ENCODE measurements at places on chromosomes 1 and 21.

- DNase-seq, result no peak
Measured at GRCh38 chr1:41610361-41610760, 125.9 kb upstream of the EDN2 start.

DNA sequence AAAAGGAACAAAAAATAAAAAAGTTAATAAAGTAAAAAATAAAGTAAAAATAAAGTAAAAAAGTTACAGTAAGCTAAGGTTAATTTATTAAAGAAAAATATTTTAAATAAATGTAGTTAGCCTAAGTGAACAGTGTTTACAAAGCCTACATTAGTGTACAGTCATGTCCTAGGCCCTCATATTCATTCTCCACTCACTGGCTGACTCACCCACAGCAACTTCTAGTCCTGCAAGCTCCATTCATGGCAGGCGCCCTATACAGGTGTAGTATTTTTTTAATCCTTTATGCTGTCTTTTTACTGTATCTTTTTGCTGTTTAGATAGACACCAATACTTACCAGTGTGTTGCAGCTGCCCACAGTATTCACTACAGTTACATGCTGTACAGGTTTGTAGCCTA, 12.4 kb downstream of the ADAR start:
- DNase-seq, result no peak

GRCh38 chr1:16315437-16315836, 36.8 kb downstream of the FBXO42 start:
- DNase-seq, result no peak

- DNase-seq, result no peak
Measured at GRCh38 chr1:156490401-156491032, 10.1 kb downstream of the MEF2D start.

DNA sequence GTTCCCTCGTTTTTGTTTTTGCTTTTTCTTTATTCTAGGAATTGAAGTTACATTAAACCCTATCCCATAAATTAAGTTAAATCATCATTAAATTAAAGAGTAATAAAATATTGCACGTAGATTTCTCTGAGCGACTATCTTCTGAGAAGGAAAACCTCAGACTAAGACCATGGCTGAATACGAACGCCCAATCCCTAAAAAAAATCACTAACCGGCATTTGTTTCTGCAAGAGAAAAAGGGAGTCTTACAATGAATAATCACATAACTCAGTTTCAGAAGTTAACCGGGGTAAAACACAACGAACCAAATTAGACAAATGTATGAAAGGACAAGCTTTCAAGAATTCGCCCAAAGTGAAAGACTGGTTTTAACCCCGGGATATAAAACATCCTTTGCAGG, 1.3 kb downstream of the PIK3R3 start:
- no peak for DNase-seq

DNA sequence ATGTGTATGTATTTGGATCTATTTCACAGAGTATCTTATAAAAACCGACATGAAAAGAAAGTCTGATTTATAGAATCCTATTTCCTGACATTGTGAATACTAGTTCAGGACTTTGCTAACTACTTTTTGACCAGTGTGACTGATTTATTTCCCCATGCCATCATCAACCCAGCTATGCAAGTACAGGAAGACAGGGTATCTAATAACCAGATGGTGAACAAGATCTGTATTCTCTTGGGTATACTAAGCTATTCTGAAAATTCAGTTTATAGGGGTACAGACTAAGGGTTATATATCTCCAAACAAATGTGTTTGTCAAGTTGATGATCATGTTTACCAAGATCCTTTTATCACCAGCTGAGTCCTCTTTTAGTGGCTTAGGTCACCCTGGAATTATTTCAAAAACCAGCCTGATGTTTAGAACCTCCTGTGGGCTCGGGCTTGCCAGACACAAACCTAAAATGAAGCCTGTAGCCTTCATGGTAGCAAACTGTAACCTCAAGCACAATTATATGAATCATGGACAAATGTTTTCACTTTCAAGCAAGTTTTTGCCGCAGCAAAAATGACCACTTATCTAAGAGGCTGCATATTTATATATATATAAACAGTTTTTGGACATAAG, 185.1 kb downstream of the FGGY start:
- no peak for DNase-seq

GRCh38 chr21:34274001-34274400, 89.8 kb upstream of the KCNE2 start:
- DNase-seq, result no peak

DNA sequence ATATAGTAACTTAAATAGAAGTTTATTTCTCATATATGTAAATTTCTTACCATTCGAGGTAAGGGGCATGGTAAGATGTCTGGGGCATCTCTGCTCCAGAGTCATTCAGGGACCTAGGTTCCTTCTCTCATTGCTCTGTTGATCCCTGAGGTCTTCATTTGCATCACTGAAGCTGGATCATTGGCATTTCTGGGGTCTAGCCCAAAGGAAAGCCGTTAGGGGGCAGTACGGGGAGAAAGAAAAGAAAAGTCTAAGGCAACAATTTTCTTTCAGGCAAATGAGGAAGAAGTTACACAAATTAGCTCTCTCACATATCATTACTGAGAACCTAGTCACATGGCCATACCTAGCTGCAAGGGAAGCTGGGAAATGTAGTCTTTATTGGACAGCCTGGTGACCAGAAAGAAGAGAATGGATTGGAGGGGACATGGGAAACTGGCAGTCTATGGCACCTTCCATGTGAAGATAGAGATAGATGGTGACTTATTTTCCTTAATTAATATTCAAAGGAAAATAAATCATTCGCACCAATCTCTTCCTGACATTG, 10.2 kb upstream of the SUSD4 start:
- DNase-seq, result no peak

DNA sequence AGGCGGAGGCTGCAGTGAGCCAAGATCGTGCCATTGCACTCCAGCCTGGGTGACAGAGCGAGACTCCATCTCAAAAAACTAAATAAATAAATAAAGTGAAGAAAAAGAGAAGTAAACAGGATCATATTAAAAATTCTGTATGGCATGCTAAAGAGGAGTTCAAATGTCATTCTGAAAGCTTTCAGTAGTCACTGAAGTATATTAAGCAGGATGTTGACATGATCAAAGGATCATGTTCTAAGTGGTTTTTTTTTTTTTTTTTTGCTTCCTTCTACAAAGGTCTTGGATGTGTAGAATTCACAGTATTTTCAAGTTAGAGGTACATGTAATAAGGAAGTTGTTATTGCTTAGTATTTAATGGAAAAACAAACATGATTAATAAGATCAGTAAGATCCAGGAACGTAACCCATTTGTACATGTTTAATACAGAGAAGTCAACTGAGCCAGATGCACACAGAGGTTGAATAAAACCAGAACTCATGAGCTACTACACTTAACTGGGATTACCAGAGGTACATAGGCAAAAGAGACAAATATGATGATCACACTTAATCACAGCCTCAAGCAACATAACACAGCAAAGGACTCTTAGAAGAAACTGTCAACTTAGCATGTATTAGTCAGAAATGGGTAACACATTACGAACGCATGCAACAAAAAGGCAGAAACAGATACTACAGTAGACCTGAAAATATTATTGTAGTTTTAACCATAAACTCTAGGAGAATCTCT, 12.2 kb downstream of the CDC42BPA start:
- no peak for DNase-seq

DNA sequence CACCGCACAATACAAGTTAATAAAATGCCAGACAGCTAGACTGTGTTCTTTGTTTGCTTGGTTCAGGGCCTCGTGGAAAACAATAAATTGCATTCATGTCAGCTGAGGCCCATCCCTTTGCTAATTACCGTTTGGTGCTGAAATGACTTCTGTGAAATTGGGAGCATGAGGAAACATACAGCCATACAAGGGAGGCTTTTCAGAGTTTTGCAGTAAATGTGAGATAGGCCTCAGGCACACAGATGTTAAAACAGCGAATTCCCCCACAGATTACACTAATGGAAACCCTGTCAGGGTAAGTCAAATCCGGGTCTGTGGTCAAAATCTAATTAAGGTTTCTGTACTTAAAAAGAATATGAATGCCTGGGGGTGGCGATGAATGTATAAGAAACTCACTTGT, 173.5 kb upstream of the LMO4 start:
- no peak for DNase-seq

DNA sequence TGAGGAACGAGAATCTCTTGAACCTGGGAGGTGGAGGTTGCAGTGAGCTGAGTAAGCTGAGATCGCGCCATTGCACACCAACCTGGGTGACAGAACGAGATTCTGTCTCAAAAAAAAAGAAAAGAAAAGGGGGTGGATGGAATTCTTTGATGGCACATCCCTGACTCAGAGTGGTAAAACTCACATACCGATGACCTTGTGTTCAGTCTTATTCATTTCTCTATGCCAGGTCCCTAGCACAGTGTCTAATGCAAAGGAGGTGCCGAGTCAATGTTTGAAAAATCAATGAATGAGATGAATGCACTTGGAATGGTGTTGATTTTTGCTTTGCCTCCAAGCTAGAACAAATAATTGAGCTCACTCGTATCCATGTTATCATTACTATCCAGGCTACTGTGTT, 18.5 kb upstream of the FAM20B start:
- no peak for DNase-seq

DNA sequence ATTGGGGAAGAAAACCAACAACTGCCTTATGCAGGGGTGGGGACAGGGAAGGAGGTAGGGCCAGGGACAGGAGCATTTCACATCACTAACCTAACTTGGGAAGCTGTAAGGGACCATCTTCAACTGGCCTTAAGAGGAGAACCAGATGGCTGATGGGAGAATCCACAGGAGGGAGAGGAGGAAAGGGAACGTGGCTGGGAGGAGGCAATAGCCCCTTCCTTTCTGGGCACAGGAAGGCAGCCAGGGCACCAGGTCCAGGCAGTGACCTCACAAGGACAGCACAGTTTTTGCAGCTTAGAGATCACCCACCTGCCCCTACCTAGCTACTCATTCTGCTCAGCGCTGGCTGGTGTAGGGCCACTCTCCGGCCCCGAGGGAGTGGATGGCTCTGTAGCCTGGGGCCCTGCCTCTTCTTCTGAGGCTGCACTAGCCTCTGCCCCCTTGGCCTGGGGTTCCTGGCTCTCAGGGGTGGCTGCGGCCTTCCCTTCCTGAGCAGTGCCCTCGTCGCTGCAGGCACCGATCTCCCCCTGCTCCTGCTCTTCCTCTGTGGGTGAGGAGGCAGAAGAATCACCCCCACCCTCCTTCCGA, 1.7 kb downstream of the MARCKSL1 start:
- DNase-seq, result no peak

GRCh38 chr1:160001440-160001839, 30.4 kb downstream of the PIGM start:
- DNase-seq, result no peak

- no peak for DNase-seq
Measured at GRCh38 chr1:17573518-17574041, 34.1 kb downstream of the ARHGEF10L start.

GRCh38 chr1:56415258-56415657, 164.1 kb downstream of the PLPP3 start:
- DNase-seq, result no peak

- DNase-seq, result no peak
Measured at GRCh38 chr1:78277253-78277652, 213.5 kb upstream of the PTGFR start.

- DNase-seq, result no peak
Measured at GRCh38 chr1:168394858-168395257, 114.2 kb downstream of the TBX19 start.

DNA sequence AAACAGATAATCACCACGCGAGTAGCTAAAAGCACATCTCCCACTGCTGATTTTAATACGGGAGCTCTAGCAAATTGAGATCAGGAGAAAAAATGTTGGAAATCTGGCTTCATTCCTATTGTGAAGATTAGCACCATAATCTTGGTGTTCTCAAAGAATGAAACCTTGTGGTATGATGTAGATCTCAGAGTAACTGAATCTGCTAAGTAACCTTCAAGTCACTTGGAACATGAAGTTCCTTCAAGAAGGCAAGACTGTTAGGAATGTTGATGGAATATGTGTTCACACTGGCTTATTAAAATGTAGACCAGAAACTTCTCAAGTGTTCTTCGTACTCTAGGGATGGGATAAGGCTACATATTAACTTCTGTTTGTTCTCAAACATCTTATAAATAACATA, 117.4 kb upstream of the CHRM3 start:
- no peak for DNase-seq

- DNase-seq, result no peak
Measured at GRCh38 chr1:9732123-9732971, 80.8 kb downstream of the PIK3CD start.

- no peak for DNase-seq
Measured at GRCh38 chr1:218336328-218336727, 8.8 kb upstream of the TGFB2 start.

- DNase-seq, result no peak
Measured at GRCh38 chr1:12107718-12108117, 44.6 kb downstream of the TNFRSF8 start.

DNA sequence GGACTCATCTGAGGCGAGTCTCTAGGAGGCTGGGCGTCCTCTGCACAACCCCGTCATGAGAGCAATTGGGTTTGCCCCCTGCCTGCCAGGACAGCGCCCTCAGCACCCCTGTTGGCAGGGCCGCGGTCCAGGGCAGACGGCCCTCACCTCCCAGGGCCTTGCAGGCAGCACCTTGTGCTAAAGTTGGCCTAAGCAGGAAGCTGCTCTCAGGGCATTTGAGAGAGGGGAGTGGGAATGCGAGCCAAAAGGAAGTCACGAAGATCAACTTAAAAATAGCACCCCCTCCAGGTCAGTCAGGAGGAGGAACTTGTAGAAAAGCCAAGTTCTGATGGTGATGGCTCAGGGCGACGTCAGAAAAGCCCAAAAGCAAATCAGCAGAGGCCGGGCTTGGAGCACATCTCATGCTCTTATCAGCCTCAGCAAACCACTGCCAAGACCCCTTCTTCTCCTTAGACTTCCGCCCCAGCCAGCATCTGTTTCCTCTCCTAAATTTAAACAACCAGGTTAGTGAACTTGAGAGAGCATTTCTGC, 12.6 kb upstream of the ADORA3 start:
- no peak for DNase-seq

DNA sequence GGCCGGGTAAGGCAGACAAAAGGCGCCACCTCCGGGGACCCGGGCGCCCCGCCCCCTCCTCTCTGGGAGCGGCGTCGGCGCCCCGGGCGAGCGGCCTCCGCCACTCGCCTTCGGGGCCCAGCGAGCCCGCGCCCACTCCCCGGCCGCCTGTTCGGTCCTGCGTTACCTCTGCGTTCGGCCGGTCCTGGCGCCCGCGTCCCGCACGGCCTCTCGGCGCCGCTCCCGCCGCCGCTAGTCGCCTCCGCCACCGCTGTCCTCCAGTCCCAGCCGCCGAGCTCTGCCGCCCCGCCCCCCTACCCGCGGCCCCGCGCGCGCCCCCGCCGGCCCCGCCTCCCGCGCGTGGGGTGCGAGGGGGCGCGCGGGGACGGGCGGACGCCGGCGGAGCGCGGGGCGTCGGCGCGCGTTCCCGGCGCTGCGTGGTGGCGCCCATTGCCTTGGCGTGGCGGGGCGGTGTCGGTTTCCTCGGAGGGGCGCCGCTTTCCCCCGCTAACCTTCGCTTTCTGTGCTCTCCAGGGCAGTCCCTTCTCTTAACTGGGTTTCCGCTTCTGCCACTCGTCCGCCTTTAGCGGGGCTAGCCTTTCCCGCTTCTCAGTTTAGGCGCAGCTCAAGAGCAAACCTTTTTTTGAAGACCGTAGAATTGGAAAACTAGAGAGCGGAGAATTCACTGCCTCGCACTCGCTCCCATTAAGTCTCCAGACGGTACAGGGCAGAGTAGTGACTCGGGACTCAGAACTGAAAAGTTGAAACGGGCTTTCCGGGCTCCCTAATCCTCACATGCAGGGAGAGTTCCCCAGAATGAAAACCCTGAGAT, at the start of gene HP1BP3:
HP1BP3 (minus strand) TSS at position 279 of the 811 bp plus-strand sequence. CDS start 6,867 bp downstream, outside the sequence.
- peak; percentile 73 for DNase-seq

Data from stimulated activated CD4-positive, alpha-beta T cell treated with anti-CD3 and anti-CD28 coated beads, Interleukin-1b, Interleukin-23, amount 100 ng/mL, for 24 hours (primary cell).